ENCODE measurements at places on chromosomes 11 and 22.
A peak's percentile ranks its signal among the peaks of the same experiment; 100 is the strongest.

GRCh38 chr22:38317122-38317994, at the start of gene CSNK1E:
CSNK1E (minus strand) TSS chr22:38317433; CDS start chr22:38314157, 3,276 bp downstream.
- peak; percentile 86 for DNase-seq

DNA sequence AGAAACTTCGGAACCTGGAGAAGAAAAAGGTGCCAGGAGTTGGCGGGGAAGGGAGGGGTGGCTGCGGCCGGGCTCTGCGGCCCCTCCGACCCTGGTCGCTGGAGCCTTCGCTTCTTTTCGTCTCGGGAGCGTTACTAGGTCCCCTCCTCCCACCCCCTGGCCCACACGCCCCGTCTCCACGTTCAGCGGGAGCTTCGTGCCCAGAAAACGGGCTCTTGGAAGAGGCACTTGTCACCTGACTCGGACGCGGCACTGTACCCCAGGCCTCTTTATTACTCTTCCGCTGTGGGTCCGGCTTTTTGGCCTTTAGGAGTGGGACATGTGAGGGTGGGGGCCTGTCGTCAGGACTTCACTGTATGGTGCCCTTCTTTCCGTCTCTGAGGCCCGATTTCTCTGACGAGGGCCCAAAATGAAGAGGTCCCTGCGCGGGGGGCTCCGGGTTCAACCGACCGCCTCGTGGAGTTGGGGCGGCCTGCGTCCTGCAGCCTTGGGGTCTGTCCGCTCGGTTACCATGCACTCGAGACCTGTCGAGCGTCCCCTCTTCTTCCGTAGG, 1.2 kb downstream of the CAPRIN1 start:
- peak; percentile 49 for DNase-seq

- no peak for DNase-seq
Observed at GRCh38 chr11:130451231-130452019, 3.0 kb downstream of the ADAMTS15 start.

- DNase-seq, result no peak
Observed at GRCh38 chr11:109222761-109223160, 199.2 kb upstream of the C11orf87 start.

GRCh38 chr11:102429691-102430090, 22.9 kb downstream of the TMEM123 start:
- DNase-seq, result no peak
